ENCODE measurements at places on chromosomes 6 and 20.
A peak's percentile ranks its signal among the peaks of the same experiment; 100 is the strongest.

- no peak for DNase-seq
Measured at GRCh38 chr6:164039954-164040375, 625.4 kb downstream of the QKI start.

DNA sequence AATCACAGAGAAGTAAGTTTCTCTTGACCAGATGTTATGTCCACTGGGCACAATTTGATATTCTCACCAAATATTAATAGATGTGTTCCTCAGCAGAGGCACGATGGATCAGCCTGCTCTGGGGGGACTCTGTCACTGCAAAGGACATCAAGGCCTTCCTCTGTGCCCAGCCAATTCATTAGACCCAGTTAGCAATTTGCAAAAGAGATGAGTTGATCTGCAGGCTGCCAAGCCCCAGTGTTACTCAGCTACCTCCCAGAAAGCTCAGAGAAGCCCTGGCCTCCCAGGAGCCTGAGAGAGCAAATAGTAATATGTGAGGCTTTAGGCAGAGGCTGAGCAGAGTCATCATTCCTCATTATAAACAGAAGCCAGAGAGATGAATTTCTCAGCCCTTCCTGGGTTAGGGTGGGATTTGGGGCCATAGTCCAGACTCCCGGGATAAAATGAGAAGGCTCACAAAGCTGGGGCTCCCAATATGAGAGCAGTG lies 54.2 kb downstream of the ZNF831 start:
- no peak for DNase-seq

DNA sequence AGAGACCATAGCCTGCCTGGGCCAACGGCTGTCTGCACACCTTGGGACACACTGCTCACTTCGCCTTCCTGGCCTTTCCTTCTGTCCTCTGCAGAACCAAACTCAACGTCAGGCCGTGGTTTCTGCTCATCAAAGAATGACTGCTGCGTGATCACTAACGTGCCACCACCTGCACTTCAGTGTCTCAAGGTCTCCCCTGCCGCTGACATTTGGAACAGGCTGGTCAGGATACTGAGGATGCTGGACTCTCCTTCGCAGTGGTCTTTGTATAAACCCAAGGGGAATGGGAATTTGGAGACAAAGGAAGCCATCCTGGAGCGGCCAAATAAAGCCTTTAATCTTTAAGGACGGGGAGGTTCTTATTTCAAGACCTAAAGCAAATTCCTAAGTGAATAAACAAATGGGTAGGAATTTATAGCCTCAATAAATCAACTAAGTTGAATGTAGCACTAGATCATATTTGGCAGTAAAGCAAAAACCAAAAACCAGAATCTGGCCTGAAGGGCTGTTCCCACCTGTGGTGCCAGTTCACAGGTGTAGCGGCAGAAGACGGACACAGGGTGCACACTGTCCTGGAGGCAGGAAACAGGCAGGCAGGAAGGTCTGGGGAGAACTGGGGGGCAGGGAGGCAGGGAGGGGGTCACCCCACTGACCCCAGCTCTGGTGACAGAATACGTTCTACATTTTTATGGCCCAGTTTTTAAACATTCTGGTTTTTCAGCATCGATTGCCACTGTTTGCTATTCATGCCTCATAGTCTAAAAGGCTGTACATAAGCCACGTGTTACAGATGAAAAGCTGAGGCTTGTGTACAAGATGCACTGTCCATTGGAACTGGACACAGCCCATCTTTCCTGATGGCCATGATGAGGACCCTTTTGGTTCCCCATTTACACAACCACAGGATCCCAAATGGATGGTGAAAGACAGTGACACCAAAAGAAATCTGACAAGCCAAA lies 36.6 kb downstream of the ABHD12 start:
- DNase-seq = no peak

DNA sequence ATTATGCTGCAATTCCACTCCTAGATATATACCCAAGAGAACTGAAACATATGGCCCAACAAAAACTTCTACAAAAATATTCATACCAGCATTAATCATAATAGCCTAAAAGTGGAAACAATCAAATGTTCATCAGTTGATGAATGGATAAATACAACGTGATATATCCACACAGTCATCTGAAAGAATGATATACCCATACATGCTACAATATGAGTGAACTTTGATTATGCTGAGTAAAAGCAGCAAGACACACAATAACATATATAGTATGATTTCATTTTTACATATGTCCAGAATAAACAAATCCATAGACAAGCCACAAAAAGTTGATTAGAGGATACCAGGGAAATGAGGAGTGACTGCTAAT lies 30.7 kb downstream of the CDK19 start:
- DNase-seq = no peak

DNA sequence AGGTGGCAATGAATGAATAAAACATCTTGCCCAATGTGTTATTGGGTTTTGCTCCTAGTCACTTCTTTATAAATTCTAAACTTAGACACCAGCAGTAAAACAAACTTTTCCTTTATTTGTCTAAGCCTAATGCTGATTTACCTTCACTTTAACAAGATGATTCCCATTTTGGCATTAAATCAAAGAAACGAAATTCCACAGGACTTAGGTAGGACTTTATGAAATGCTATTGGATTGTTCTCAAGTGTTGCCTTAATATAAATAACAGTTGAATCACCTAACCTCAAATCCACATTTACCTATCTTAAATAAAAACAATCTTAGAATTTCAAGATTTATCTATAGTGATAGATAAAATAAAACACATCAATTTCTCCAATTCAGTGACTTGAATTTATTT lies 831.8 kb downstream of the EPHA7 start:
- DNase-seq = no peak

DNA sequence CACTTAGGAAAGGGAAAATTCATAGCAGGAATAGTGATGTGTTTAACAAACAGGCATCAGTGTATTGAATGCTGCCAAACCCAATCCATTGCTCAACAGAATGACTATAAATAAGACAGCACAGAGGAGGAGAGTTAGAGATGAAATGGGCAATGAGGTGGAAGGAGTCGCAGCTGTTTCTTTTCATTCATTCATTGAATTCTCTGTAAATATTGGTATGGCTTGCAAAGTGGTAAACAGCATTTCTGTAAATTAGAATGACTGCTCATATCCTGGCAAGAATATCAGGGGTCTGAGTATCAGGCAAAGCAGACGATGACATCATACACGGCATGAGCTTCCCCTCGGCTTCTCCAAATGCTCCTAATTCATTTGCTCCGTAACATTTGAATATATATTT lies 703.6 kb upstream of the SLC35B3 start:
- DNase-seq = no peak

DNA sequence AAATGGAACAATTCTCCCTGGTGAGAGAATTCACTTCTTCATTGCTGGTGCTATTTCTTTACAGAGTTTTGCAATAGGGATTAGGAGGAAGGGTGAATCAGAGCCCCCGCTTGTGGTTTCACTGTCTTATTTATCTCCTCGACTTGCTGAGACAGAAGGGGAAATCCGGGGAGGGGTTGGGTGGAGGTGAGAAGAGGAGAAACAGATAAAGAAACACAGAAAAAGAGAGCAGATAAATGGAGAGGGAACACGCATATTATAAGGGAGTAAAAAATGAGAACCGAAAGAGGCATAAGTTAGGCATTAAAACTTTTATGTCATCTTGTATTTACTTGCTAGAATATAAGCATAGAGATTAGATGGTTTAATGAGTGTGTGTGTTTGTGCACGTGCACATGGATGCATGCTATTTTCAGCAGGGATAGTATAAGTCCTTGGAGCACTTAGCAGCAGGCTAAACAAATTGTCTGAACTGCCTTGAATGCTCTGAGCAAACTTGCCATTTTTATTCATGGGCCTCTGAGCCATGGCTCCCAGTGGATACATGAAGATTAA lies 105.0 kb downstream of the OLIG3 start:
- DNase-seq = peak; percentile 55
